ENCODE measurements at places on chromosomes 2 and 18.

DNA sequence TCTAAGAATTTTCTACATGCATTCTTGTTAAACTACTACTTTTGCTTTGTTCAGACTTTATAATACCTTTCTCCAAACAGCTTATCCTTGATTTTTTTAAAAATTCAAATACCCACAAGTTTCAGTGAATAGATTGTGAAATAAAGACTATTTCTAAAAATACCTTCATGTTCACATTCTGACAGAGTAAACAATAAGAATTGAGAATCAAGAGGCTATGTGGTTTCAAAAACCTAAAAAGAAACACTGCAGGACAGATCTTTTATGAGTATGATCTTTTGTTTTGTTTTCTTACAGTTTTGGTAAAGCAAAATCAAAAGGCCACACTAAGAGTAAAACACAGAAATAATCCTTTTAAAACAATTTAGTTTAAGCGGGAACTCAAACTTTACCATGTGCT, 21.2 kb downstream of the ALS2 start:
- DNase-seq, result no peak

DNA sequence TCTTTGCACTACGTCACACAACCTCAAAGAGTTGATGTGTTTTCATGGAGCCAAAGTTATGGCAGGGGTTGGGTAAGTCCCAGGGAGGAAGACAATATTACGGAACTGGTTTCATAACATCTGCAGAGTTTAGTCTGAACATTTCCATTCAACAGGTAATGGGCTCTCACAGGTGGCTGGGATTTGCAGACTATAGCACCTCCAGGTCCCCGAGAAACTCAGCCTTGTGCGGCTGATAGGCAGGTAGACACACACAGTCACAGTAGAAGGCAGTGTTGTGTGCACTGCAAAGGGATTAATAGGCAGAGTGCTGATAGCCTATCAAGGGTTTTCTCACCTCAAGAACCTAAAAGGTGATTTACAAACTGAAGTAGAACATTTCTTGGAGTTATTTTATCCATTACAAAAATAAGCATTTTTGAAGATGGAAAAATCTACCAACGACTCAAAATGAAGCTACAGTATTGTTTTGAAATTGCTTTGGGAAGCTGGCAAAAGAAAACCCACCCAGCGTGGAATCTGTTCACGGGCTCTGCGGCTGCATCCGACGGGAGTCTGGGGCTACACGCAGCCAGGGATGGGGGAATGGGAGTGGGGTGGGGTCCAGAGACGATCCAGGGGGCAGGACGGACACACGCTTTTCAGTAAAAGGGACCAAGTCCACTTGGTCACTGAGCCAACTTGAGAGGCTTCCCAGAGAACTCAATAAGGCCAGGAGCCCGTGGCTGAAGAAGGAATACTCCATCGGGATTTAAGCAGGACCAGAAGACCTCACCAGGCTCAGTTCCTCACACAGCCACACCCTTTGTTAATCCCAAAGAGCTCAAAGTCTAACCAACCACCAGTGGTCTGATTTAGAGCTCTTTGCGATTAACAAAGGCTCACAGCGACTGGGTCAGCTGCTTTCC, 82.9 kb downstream of the CHRNA1 start:
- no peak for DNase-seq

- DNase-seq, result no peak
Observed at GRCh38 chr2:23550553-23550952, 165.6 kb downstream of the KLHL29 start.

DNA sequence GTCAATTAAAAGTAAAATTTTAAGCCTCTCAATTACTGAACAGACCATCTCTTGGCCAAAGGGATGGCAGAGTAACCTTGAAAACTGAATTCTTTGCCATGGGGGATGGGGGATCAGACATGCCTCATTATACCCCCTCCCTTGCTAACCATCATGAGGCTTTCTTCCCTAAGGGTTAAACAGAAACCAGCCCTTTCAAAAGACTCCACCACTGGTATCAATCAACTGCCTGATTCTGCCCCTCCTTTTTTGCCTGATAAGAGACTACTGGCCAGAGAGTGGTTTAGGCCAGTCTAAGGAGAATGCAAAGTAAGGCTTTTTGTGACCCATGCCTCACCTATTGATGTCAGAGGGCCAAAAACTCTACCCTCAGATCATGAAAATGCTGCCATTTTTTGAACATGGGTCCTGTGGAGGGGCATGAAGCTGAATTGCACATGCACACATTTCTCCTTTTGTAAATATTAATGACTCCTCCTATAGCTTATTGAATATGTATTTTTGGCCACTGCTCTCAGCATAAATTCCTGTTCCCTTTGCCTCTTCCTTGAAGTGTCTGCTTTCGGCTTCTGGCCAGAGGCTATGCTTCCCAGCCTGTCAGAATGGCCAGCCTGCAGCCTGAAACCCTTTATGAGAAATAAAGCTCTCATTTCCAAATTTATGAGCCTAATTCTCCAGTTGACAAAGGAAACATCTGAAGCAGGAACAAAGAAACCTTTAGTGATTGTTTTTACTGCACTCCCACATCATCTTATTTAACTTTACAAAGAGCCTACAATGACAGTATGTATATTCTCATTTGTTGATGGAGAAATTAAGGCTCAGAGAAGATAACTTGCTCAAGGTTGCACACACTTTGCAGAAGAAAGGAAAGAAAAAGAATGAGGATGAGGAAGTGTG, 270.7 kb upstream of the CELF4 start:
- no peak for DNase-seq

DNA sequence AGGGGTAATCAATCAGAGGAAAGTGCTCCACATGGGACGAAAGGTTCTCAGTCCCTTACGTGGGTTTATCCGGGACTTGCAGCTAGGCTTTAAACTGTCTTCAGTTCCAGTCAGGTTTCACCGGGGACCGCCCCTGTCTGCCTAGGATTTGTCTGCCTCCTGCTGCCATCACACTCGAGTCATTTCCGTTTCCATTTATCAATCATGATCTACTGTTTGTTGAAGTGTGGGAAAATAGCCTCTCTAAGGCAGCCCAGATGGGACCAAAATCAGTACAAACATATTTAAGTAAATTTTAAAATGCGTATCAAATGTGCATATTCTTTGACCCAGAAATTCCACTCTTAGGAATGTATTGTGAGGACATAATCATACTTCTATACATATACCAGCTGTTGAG, 10.5 kb downstream of the TRAPPC12 start:
- no peak for DNase-seq

- DNase-seq, result no peak
Observed at GRCh38 chr2:206160125-206160806, 571 bp downstream of the EEF1B2 start.

- DNase-seq, result no peak
Observed at GRCh38 chr2:25709349-25709748, 36.0 kb upstream of the DTNB start.

- no peak for DNase-seq
Observed at GRCh38 chr2:69801745-69802290, 27.6 kb upstream of the GMCL1 start.

- DNase-seq, result no peak
Observed at GRCh38 chr2:234147335-234147861, 96.9 kb downstream of the SPP2 start.
